SK-MEL-5 (cell line): ENCODE measurements at places on chromosomes 4 and X. TPM values are rescaled to one million over a fixed set of nuclear protein-coding genes. Genes with fewer than 3 reads are reported as not detected.

DNA sequence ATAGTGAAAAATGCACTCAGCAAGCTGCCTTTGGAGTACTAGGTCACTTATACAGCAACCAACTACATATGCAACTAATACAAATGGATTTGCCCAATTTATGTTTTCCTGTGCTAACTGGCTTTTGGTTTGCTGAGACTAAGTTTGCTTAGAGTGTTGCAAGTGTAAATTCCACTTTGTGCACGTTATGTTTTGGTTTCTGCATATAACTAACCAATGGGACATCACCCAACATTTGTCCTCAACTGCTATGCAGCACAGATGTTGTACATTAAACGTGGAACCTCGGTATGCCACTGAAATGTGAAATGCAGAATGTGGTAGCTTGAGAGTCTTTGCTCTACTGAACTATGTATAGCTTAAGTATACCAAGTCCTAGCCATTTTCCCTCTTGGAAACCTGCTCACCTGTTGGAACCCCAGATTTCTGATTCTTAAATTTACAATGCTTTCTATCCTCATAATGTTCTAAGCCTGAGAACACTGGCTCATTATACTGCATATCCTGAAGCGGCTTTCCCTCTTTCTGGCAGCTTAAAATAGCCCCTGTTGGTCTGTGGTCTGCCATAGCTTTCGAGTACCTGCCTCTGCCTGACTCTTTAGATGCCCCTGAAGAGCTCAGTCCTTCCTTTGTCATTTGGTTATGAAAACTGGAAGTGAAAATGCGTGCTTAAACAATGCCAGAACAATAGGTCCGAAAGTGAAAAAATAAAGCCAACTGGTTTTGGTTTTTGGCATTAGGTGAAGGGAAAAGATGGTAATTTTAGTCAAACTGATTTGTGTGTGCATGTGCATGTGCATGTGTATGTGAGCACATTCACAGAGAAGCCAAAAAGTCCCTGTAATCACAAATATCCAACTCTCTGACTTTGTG is 158.0 kb downstream of the SH2D1A start:
- no peak for DNase-seq

GRCh38 chr4:141132072-141132708 is 1.1 kb downstream of the RNF150 start:
- DNase-seq = no peak

DNA sequence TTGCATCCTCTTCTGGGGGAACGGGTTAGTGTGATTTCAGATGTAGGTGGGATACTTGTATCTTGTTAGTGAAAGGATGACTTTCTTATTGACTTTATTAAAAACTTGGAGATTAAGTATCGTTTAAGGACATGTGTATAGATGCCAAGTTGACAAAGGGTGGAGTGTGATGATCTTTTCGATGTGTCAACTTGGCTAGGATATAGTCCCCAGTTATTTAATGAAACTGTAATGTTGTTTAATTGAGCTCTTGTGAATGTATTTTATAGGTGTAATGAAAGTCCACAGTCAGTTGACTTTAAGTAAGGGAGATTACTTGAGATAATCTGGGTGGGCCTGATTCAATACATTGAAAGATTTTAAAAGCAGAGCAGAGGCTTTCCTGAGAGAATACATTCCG is 127.0 kb downstream of the AASDH start:
- no peak for DNase-seq

The HSD17B13 gene
- total RNA-seq = not detected in 2 replicates

The DCLK2 gene
- 0.37 and 0.59 TPM in 2 replicates for total RNA-seq
